Aorta (tissue), 5 donors: ENCODE measurements at places on chromosomes 11 and 22.

GRCh38 chr22:23158516-23159290 lies 13.4 kb downstream of the RAB36 start:
- no peak for DNase-seq

- DNase-seq, result no peak
Observed at GRCh38 chr11:29448246-29448877, 568.5 kb downstream of the KCNA4 start.

DNA sequence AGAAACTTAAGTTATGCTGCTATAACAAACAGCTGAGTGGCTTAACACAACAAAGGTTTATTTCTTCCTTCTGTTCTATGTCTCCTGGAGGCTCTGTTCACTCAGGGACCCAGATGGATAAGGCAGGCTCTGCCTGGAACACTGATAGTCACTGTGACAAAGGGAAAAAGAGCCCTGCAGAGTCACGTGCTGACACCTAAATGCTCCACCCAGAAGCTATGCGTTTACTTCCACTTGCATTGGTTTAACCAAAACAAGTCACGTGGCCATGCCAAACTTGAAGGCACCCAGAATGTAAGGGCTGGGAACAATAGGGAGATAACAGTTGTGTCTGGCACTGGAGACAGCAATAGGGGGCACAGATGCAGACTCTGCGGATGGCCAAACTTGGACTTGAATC lies 3.4 kb upstream of the MS4A15 start:
- DNase-seq, result no peak

GRCh38 chr11:40894501-40894900 lies 565.0 kb downstream of the LRRC4C start:
- no peak for DNase-seq

- DNase-seq, result no peak
Observed at GRCh38 chr22:28943501-28943879, 60.1 kb downstream of the ZNRF3 start.

DNA sequence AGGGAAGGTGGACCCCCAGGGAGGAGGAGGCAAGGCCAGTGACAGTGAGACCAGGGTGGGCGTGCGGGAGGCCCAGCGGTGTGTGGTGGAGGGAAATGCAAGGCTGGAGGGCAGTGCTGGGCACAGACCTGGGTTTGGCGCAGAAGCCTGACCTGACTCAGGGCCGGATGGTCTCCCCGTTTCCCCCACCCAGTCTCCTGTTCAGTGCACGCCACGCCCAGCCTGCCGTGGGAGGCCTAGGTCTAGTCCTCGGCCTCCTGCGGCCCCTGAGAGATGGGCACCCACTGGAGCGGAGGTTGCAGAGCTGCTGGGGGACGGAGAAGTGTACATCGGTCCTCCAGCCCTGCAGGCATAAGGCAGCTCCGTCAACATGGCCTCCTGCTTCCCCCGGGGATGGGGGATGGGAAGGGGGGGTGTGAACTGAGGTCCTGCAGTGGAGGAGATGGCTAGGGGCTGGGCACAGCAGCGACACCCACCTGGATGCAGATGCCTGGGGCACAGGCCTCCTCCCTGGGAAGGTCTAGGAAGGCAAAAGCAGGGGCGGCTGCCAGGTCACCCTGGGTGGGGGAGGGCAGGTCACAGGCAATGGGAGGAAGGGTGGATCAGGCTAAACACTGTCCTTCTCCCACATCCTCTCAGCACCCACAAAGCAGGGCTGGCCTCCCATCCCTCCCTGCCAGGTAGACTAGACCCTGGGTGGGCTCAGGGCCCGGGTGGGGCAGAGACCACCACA lies 15.9 kb downstream of the IL17REL start:
- DNase-seq, result no peak

DNA sequence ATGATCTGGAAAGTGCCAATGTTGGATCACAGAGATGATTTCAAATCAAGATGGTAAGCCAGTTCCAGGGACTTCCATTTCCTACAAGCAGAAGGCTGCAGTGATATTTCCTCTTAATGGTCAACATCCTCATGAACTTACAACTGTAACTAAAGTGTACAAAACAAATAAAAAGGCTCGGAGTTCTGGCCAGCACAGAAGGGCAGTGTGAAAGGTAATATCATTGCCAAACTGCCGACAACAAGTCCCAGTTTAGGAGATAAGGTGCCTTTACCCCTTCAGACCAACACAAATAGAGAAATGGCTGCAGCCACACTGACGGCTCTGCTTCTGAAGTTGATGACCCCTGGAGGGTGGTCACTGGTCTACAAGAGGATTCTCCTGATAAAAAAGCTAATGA lies 91.1 kb downstream of the ETS1 start:
- DNase-seq, result no peak

GRCh38 chr11:61793083-61793828 lies 545 bp downstream of the FEN1 start:
- no peak for DNase-seq

GRCh38 chr11:46372086-46372485 lies 9.4 kb upstream of the MDK start:
- no peak for DNase-seq

- DNase-seq, result peak; percentile 72
Observed at GRCh38 chr22:45997777-45998637, 21.0 kb upstream of the WNT7B start.

- DNase-seq, result no peak
Observed at GRCh38 chr11:78078218-78079167, 1.2 kb downstream of the NDUFC2 start.

GRCh38 chr11:35792148-35792845 lies 129.7 kb downstream of the TRIM44 start:
- no peak for DNase-seq

DNA sequence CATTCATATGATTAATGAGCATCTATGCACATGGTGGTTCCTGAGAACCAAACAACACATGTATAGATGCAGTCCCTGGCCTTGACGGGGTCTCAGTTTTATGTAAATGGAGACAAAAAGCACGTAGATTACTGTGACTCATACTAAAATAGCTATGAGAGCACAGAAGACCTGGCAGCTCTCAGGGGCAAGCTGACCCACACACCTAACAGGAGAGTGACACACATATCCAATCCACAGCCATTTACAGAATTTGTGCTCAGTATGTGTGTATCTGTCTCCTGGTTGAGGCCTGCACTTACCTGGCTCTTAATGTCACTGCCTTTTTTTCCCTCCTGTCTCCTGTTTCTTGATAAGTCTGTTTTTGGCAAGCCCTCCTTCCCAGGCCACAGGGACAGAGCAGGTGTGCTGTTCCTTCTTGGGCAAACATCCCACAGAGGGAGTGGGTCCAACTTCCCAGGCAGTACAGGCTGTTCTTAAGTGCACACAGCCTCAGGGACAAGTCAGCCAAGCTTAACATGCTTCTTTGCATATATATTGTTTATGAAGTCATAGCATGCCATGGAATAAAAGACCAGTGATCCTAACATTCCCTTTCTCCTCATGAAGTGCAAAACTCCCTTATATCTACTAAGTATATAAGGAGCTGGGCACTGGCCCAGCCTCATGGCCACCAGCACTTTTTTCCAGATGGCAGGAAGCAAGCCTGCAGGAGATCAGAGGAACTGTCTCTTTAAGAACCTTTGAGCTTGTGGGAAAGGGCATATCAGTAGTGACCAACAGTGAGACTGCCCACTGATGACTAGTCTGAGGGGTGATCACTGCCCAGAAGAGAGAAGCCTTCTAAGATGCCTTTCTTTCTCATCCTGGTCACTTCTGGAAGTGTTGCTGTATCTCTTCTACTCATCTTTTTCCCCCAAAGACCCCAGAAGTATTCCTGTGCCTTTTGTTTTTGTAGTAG lies 124.7 kb upstream of the CCDC90B start:
- no peak for DNase-seq

GRCh38 chr11:76636826-76637460 lies 33.6 kb downstream of the LRRC32 start:
- DNase-seq, result no peak

GRCh38 chr11:58509748-58510147 lies 1.8 kb upstream of the OR5B21 start:
- DNase-seq, result no peak

GRCh38 chr22:43036282-43036829 lies 21.4 kb upstream of the PACSIN2 start:
- peak; percentile 88 for DNase-seq

DNA sequence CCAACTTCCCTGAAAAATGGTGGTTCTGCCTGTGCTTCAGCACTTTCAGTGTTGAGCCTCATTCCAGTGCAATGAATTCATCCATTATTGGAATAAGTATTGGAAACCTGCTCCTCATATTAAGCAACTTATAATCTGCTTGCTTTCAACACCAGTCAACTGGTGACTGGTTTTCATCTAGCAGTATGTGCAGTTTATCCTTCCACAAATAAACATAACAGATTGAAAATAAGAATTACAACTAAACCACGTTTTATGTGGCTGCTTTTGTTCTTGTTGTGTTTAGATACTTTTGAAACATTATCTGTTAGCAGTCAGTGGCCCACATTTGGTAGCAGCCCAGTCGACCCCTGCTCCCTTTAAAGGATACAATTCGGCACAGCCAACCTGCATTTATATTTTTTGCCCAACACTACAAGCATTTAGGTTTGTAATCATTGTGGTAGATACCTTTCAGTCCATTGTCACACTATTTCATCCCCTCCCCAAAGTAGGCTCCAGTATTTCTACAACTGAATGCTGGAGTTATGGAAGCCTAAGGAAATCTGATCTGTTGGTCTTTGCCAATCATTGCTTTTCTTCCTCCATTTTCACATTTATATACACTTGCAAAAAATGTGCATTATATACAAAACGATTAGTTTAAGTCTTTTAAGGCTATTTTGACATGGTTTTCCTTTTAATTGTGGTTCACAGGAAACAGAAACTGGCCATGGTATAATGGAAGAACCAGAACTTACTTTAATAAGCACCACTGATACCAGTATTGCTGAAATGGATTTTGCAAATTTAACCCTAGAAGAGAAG lies 13.1 kb downstream of the TAF1D start:
- no peak for DNase-seq

- DNase-seq, result no peak
Observed at GRCh38 chr11:20973940-20974559, 304.7 kb downstream of the NELL1 start.

DNA sequence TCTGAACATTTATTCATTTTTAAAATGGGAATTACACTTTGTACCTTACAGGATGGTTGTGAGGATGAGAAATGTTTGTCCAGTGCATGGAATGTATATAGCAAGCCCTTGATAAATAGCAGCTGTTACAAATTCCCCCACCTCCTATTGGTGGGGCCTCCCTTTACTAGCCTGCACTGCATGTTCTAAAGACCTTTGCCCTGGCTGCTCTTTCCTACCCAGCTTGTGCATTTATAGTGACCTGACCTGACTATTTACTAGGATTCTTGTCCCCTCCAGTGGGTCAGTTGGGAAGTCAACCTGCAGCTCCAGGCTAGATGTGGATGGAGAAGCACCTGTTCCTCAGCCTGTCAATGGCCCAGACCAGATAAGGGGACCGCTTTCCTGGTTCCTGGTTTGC lies 180.3 kb downstream of the HIPK3 start:
- DNase-seq, result no peak

DNA sequence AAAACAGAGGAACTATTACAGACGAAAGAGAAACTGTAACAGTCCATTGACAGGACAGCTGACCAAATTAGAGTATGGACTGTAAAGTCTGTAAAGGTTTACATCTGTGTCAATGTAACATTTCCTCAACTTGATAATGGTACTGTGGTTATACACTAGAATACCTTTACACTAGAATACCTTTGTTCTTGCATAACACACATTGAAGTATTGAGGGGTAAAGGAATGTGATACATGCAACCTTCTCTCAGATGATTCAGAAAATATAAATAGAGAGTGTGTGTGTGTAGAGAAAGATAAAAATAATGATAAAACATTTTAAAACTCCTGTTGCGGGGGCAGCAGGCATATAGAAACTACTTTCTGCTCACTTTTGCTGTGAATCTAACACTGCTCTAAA lies 5.6 kb upstream of the EEF1G start:
- DNase-seq, result no peak

- peak; percentile 78 for DNase-seq
Observed at GRCh38 chr11:2300290-2300935, 1.3 kb downstream of the C11orf21 start.

DNA sequence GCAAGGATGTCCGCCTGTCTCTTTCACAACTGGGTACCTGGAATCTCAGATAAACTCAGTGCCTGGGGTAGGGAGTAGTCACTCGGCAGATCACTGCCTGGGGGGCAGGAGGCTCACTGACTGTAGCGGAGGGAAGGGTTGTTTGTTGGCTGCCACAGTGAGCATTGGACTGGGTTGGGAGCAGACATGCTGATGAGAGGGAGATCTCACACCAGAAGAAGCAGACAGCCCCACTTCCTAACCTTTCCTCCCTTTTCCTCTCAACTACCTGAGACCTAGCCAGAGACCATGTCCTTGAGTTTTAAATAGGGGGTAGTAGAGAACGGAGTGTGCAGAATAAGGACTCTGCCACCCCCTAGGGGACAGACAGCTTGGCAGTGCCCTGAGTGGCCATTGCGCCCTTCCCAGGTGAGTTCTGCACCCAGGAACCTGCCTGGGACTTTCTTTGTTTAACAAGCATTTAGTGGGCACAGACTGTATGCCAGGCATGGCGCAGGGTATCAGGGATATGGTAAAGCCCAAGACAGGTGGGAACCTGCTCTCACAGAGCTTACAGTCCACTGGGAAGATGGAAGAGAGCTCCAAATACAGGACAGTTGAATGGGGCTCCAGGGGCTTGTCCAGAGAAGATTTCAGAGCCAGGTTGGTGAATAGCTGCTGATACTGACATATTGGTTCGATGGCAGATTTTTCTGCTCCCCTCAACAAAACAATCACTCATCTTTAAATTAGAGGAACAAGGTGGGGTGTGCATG lies 115.7 kb upstream of the NNMT start:
- peak; percentile 79 for DNase-seq

DNA sequence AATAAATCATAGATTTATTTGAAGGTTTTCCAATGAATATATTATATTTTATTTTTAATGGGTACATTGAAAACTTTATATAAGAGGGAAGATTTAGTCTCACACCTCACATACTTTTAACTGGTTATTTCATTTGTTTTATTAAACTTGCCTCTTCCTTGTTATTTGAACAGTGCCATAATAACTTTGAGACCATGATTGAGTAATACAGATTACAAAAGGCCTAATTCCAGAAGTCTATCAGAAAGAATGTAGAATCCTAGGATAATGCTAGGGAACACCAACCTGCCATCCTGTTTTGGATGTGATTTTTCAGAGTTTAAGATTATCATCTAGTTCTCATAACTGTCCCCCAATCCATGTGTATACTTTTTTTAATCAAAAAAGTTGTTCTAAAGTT lies 102.7 kb upstream of the BIRC3 start:
- DNase-seq, result no peak

- DNase-seq, result no peak
Observed at GRCh38 chr11:122523846-122524805, 131.4 kb upstream of the UBASH3B start.

DNA sequence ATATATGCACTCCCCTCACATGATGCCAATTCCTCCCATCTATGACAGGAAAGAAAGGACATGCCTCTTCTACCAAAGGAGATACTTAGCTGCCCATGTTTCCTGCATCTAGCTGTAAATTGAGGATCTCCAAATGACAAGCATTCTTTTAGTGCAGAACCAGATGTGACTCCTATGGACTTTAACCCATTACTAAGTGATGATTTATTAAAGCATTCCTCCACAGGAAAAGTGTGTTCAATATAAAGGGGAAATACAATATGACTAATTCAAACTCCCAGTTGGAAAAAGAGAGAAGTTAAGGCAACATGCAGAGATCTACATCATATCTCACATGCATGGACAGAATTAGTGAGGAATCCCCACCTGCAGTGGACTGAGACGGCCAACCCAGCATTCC lies 221.3 kb downstream of the FAM76B start:
- no peak for DNase-seq
